ENCODE measurements at places on chromosomes 7 and 10.
A peak's percentile ranks its signal among the peaks of the same experiment; 100 is the strongest.

DNA sequence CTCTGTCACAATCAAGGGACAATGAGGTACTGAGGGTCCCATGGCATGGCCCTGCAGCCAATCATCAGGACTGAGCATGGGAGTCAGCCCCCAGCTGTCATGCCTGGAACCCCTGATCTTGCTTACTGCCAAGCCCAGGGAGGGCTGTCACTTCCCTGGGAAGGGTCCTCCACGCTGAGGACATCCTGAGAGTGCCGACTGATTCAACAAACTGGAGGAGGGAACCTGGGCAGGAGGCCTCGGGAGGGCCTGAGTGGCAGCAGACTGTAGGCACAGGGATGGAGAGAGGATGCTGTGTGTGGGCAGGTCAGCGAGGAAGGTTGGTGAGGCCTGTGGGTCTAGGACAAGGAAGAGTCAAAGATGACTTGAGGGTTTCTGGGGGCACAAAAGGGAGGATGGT is 154.3 kb downstream of the ZNF248 start:
- DNase-seq: no peak

DNA sequence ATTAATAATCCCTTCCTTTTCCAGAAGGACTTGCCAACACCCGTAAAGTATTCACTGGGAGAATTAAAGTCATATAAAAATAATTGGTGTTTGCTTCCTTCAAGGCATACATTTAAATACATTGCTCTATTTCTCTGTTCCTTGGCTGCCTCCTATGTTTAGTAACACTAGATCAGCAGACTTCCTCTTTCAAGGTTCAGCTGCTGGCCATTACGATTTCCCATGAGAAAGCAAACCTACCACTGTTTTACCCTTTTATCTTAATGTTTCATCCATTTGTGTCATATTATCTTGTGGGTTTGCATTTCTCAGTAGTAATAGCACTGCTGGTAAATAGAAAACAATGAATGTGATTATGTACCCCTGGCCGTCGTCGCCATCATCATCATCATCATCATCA is 313.8 kb upstream of the BMPER start:
- no peak for DNase-seq

GRCh38 chr7:46468753-46469356 is 547.8 kb upstream of the IGFBP3 start:
- no peak for DNase-seq

DNA sequence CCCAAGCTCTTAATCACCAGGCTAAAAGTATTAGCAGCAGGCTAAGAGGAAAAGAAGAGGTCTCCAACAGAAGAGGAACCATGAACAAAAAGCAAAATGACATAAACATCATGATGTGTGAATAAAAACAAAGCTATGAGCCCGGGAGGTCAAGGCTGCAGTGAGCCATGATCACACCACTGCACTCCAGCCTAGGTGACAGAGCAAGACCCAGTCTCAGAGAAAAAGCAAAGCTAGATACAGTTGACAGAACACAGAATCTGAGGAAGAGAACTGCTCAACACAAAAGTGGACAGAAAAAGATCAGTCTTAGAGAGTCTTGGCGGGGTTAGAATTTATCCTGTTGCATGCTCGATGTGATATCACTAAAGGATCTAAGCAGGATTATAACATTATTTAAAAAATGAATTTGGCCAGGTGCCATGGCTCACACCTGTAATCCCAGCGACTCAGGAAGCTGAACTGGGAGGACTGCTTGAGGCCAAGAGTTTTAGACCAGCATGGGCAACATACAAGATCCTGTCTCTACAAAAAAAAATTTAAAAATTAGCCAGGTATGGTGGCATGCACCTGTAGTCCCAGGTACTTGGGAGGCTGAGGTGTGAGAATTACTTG is 37.5 kb downstream of the NT5C2 start:
- no peak for DNase-seq

GRCh38 chr7:31526864-31527263 is 13.0 kb downstream of the ITPRID1 start:
- DNase-seq: no peak

DNA sequence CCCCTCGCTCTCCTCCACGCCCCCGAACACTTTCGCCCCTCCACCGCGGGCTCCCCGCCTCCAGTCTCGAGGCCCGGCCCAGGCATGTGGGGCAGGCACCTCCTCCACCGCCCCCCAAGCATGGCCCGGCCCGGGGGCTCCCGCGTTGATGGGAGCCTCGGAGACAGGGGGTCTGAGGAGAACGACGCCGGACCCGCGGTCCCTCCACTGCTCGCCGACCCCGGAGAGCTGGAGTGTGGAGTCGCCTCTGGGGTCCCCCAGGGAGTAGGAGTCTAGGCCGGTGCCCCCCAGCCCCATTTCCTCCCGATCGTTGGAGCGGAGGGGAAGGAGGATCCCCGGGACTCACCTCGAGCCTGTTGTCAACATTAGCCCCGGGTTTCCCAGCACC is 206 bp downstream of the UPF2 start:
- DNase-seq: peak; percentile 29

DNA sequence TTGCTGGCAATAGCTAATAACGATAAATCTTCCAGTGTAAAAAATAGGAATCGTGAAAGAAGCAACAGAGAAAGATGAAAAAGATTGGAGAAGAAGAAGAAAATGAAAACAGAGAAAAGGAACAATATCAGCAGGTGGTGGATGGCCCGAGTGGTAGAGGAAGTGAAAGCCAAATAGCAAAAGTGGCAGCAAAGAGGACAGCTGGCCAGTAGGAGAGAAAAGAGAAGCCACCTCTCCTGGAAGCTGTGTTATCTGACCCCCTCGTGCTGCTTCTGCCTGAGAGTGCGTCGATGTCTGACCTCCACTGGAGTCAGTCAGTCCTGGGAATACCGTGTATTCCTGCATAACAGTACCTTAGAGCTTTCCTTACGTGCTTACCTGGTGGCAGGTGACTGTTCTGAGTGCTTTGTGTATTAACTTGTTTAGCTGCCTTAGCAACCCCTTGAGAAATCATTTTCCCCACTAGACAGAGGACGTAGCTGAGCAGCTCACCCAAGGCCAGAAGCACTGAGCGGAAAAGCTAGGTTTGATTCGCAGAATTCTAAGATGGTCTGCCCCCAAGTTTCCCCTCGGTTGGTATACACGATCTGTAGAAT is 88.3 kb downstream of the CHN2 start:
- DNase-seq: no peak

GRCh38 chr10:131961047-131961776 is 20.5 kb downstream of the BNIP3 start:
- no peak for DNase-seq

GRCh38 chr7:36811807-36812206 is 87.5 kb upstream of the AOAH start:
- DNase-seq: no peak

DNA sequence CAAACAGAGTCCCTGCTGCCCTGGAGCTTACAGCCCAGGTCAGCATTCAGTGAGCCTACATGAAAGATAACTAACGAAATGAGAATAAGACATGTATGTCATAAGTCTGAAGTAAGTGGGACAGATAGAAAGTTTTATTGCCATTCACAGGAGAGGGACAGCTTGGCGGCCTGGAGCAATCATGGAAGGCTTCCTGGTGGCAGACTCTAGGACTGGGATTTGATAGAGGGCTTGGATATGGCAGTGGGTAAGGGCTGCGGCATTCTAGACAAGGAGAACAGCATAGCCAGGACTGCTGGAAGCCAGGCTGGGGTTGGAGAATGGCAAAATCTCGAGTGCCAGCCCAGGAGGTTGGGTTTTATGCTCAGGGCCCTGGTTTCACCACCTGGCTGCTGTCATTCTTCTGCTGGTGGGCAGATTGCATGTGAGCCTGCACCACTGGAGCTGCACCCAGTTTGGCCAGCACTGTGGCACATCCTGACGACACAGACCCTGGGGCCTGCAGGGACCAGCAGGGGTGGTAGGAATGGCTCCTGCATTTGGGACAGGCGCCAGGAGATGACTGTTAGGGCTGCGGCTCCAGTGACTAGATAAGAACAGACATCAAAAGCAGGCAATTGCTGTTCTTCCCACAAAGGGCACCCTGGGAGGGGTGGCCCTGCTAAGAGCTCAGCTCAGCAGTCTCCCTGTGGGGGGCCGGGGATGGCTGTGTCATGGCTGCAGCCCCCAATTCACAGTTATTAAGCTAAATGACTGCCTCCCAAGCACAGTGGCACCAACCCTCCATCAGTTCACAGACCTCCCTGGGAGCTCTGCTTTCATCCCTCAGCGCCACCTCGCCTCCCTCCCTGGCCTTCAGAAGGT is 161.1 kb downstream of the RPS24 start:
- no peak for DNase-seq

GRCh38 chr7:152984421-152984820 is 224.9 kb downstream of the ACTR3B start:
- DNase-seq: no peak

DNA sequence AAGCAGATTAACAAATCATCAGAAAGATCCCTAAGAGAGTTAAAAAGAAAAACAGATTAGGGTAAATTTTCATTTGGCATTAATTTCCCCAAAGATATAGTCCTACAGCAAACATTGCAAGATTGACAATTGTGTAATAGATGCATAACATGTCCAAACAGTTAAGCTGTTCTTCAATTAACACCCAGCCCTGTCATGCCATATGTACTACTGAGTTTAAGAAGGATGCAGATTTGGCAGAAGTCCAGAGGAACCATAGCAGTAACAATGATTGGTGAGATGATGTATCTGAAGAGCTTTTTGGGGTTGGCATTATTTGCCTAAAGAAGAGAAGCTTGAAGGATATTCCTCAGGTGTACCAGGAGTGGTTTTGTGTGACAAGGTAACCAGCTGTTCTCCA is 287.6 kb downstream of the LRMDA start:
- no peak for DNase-seq

DNA sequence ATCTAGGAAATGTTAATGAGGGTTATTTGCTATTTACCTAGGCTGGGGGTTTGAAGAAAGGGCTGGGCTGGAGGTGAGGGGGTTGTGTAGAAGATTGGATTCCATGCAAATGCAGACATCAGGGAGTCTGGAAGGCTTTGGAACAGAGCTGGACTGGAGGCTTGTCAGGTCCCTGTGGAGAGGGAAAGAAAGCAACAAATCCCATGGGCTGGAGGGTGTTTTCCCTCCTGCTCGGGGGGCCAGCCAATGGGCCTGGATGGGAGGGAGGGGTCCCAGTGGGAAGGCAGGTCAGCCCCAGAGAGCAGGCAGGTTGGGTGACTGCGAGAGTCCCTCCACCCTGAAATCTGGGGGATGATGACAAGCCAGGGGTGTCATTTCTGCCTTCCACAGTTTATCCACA is 431.8 kb downstream of the RPS24 start:
- no peak for DNase-seq

DNA sequence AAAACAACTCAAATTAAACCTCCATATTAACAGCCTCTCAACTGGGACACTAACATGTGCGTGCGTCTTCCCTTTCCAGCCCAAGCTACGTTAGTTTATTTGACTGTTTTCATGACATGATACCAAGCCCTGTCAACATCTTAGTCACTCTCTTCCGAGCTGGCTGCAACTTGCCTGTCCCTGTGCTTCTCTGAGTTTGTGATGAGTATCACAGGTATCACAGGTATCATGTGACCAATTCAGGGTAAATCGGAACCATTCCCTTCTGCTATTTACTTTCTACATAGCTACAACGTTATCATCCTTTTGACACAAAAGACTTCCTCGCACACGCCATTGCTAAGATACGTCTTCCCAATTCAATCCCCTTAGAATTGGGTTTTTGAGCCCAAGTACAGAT is 70.2 kb downstream of the CAV1 start:
- DNase-seq: no peak

GRCh38 chr10:6314620-6315205 is 112.0 kb downstream of the PFKFB3 start:
- DNase-seq: no peak

DNA sequence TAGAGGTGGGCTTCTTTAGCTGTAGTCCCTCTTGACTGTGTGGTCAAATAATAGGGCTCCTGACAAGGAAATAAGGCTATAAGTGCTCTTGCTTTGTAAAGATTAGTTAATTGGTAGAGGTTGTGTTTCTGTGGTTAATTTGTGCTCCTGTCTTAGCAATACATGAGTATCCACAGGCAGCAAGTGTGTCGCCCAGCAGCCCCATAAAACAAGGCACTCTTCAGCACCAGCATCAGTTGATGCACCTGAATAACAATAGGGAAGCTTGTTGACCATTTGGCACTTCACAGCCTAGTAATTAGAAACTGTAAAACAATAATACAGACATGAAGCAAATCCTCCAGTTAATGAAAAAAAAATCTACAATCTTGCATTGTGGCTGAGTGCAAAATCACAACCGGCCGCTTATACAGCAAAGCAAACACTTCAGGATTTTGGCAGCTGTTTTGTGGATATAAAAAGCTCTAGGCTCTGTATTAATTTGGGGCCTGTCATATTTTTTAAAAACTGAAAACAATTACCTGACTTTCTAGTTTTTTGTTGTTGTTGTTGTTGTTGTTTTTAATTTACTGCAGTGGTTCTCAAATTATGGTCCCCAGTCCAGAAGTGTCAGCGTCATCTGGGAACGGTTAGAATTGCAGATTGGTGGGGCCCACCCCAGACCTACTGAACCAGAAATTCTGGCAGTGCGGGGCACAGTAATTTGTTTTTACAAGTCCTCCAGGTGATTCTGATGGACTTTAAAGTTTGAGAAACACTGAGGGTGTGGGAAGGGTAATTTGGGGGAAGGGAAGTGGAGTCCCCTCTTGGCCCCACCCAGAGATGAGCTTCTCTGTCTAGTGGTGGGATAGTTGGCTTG is 56.8 kb downstream of the AUTS2 start:
- DNase-seq: no peak
